ENCODE measurements at places on chromosomes 11 and 22.

GRCh38 chr11:15507592-15507991 lies 392.9 kb downstream of the INSC start:
- no peak for DNase-seq

DNA sequence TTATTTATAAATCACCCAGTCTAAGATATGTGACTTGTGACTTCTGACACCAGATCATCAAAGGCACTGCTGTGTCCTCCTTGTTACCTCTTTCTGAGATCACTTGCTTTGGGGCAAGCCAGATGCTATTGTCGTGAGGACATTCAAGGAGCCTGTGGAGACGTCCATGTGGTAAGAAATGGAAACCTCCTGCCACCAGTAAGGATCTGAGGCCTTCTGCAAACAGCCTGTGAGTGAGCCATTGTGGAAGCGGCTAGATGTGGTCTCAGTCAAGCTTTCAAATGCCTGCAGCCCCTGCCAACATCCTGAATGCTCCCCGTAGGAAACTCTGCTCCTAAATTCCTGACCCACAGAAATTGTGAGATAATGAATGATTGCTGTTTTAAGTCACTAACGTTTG lies 11.7 kb upstream of the RDX start:
- DNase-seq: no peak

- DNase-seq: peak; percentile 71
These were observed 546 bp downstream of the DRAP1 start for GRCh38 chr11:65919573-65920371.

DNA sequence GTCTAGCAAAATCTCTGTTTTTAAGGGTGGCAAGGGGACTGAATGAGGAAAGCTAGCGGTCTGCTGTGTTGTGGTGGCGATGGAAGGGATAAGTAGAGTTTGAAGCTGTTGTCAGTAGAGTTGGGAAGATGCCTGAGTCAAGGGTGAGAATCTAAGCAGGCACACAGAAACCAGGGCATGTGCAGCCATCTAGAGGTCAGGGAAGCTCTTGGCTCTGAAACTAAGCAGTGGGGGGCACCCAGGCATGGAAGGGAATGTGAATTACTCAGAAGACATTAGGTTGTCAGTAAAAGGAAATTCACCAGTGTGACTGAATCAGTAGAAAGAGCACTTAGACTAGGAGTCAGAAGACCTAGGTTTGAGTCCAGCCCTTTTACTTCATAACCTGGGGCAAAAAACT lies 15.4 kb downstream of the BMAL1 start:
- DNase-seq: no peak

DNA sequence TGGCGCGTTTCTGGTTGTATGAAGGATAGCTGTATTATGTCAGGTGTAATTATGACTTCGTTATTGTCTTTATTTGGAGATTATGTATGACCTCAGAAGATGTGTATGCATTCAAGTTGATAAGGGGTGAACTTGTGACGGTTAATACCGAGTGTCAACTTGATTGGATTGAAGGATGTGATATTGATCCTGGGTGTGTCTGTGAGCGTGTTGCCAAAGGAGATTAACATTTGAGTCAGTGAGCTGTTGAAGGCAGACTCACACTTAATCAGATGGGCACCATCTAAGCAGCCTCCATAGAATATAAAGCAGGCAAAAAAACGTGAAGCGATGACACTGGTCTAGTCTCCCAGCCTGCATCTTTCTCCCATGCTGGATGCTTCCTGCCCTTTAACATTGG lies 15.3 kb upstream of the CD82 start:
- no peak for DNase-seq

DNA sequence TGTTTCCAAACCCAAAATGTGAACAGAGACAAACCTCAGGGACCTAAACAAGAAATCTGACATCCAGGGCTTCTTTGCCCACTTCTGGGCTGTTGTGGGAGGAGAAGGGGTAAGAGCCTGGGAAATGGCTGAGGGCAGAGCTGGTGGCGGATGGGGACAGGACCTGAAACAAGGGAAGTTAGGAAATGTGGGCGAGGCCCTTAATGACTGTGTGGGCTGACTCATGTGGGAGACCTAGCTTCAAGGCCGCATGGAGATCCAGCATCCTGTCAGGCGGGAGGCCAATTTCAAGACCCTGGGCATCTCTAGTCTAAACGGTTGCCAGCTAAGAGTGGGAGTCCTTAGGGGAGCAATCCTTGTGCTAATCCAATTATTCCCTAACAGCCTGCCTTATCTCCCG lies 2.1 kb upstream of the OAF start:
- DNase-seq: no peak

GRCh38 chr11:117910525-117910924 lies 18.7 kb downstream of the TMPRSS13 start:
- DNase-seq: no peak

DNA sequence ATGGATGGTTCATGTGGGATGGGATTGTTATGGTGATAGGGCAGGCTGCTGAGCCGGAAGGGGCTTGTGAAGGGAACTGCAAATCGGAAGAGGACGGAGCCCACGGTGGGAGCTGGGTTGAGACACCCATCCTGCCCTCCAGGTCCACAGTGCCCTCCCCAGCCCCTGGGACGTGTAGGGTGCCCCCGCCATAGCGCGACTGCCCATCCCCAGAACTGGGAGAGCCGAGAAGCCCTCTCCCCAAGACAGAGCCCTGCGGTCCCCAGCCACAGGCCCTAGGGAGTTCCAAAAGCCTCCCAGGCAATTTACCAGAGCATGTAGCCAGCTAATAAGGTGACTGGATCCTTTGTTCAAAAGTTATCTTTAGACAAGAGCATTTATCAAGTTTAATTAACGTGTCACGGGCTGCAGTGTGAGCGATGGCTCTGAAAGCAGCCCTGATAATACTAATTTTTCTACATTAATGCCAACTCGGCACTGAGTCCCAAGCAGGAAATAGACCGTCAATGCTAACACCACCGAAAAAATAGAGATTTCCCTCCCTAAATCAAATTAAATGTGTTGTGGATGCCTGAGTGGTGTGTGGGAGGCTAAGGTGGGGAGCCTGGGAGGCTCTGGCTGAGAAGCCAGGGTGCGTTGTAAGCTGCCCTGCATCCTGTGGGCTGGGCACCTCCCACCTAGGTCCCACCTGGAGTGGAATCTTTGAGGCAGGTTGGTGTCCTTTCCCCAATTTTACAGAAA lies 76.8 kb upstream of the RTL6 start:
- DNase-seq: no peak

GRCh38 chr11:104765401-104766095 lies 132.7 kb downstream of the CASP12 start:
- DNase-seq: no peak

DNA sequence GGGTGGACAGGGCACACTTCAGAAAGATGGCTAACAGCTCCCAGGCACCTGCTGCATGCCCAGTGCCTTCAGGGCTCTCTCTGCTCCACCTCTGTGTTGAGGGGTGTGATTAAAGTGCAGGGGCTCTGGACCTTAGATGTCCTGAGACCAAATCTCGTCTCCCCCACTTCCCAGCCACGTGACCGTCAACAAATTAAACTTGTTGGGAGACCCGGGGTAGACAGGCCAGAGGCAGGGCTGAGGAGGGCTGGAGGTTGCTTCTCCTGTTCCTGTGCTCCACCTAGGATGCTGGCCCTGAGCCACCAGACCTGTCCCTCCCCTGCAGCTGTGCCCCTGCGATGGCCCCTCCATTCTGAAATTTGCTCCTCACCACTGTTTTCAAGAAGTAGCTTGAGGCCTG lies 17.0 kb downstream of the NPTXR start:
- DNase-seq: no peak

- DNase-seq: no peak
These were observed 202.8 kb upstream of the GRIA4 start for GRCh38 chr11:105407101-105407500.

DNA sequence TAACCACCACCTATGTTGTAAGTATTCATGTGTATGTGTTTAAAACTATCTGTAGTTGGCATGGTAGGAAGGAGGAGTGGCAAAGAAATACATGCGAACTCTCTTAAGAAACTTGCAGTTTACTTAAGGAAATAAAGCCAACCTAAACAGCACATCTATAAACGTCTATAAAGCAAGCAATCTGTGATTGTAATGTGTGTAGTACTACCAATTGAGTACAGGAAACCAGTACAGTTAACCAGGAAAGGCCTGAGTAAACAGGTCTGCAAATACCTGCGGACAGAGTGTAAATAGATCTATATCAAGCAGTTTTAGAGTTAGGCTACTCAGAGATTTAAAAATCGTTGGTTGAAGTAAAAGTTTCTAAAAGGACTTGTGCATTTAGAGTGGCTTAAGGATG lies 59.5 kb upstream of the AMOTL1 start:
- no peak for DNase-seq

- DNase-seq: no peak
These were observed 2.7 kb downstream of the CSRP3 start for GRCh38 chr11:19199048-19199447.

DNA sequence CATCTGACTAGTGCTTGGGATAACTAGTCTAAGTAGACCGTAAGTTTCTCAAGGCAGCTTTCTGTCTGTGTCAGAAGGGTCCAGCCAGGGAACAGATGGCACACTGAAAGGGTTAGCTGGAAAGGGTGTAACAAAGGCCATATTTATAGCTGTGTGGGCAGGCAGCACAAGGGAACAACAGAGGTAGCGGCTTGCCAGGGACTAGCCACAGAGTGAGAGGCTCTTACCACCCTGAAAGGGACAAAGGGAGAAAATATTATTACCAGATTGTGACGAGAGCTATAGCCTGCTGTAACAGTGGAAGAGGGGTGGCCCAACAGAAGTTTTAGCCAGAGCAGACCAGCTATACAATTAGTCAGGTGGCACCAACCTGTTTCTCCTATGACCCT lies 129.4 kb downstream of the CCDC34 start:
- DNase-seq: no peak

- DNase-seq: no peak
These were observed 130.9 kb upstream of the SEZ6L start for GRCh38 chr22:26038365-26038764.

DNA sequence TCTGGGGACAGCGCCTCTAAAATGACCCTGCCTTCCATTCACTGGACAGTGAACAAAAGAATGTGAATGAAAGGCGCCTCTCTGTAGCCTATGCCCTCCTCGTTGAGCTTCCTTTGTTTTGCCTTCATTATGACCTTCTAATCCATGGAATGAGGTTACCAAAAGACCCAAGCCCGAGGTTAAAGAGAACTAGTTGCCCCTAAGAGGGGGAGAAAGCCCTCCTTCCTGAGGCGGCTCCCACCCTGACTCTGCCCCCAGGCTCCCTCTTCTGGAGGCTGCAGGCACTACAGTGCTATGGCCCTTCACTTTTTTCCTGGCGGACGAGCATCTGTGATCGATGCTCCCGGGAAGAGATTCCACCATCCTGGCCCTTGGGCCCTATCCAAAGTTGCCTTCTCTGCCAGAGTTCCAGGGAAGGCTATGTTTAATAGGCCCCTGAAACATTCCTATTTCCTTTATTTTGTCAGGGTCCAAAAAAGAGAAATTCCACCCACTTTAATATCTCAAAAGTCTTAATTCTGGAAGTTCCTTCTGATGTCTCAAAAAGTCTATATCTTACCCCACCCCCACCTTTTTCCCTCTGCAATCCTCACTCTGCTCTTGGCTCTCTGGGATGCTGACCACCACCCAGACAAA lies 147.3 kb downstream of the FEZ1 start:
- DNase-seq: peak; percentile 47

GRCh38 chr11:23112987-23113886 lies 253.0 kb upstream of the CCDC179 start:
- no peak for DNase-seq

DNA sequence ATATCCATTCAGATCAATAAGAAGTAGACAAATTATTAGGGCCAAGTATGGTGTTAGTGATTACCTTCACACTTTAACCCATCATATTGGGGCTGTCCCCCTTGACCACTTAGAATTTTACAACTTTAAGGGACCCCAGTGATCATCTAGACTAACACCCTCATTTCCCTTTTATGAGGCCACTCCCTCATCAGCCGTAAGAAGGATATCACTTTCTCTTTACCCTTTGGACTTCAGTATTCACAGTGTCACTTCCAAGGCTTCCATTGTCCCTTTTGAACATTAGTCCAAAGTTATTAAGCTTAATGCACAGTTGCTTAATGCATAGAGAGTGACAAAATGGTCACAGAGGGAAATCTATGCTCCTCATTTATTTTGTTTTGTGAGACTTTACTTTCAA lies 172.4 kb upstream of the MPPED2 start:
- no peak for DNase-seq

DNA sequence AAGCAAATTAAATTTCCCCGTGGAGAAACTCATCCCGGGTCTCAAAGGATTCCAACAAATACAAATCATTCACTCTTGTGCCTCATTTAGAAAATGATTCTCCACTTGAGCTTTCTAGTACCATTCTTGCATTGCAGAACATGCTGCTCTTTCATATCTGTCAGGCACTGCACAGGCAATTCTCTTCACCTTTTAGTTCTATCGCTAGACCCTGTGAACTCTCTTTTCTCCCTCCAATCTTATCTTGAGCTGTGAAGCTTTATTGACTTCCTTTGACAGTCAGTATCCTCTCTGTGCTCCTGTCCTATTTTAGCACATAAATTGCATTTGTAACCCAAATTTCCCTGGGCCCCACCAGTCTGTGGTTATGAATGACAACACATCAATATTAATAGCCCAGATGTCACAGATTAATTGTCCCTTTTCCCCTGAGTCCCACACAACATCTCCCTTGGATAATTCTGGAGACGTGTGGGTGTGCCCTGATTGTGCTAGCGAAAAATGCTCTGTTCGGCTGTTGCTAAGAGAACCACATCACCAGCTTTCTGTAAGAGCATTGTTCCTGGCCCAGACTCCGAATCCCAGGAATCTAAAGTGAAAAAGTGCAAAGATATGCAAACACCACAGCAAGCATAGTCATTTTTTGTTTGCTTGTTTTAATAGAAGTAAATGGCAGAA lies 22.4 kb upstream of the SC5D start:
- DNase-seq: no peak

- DNase-seq: no peak
These were observed 1165.1 kb downstream of the BRD1 start for GRCh38 chr22:48662476-48663135.

- peak; percentile 46 for DNase-seq
These were observed 317.8 kb downstream of the NTM start for GRCh38 chr11:131688048-131688693.

GRCh38 chr22:49422701-49423100 lies 405.0 kb downstream of the BRD1 start:
- no peak for DNase-seq

- peak; percentile 59 for DNase-seq
These were observed 4.0 kb downstream of the DAGLA start for GRCh38 chr11:61683961-61684869.

GRCh38 chr11:106540001-106540400 lies 462.5 kb downstream of the AASDHPPT start:
- DNase-seq: no peak

- DNase-seq: peak; percentile 68
These were observed 642 bp upstream of the PIK3C2A start for GRCh38 chr11:17208257-17208999.

GRCh38 chr11:106785913-106786650 lies 232.2 kb downstream of the GUCY1A2 start:
- no peak for DNase-seq
